EH (cell line): ENCODE measurements at places on chromosomes 11 and 22.

DNA sequence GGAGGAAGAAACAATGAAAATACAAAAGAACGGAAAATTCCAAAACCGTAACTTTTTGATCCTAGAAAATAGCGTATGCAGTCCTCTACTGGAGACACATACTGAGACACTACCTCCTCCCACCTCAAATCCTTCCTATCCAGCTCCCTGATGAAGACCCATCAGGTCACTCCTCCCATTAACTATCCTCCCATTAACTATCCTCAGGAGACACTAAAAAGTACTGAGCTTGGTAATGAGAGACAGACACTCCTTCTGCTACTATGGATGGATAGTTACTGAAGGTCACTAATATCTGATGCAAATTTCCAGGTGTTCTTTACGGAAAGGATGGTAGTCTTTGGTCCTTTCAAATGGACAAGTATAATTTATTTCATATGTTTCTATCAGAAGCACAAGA lies 237.5 kb upstream of the BLID start:
- no peak for DNase-seq

DNA sequence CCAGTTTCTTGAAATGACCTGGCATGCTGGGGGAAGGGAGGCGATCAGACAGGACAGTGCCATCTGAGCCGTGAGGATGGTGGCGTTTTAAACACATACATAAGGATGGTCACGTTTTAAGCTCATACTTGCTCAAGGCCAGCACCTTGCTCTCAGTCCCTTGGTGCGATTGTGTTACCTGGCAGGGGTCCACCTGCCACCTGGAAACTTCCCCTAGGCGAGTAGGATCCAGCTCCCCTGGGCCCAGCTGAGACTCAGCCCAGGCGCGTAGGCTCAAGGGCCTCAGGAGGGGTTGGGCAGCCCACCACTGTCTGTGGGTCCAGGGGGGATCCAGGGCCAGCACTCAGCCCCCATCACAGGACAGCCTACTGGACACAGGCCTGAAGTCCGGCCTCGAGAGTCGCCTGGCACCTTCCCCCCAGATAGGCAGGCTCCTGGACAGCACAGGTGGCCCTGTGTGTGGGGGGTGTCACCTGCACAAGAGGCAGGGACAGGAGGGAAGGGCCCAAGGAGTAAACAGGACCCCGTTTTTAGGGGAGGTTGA lies 185.8 kb downstream of the BRD1 start:
- no peak for DNase-seq

DNA sequence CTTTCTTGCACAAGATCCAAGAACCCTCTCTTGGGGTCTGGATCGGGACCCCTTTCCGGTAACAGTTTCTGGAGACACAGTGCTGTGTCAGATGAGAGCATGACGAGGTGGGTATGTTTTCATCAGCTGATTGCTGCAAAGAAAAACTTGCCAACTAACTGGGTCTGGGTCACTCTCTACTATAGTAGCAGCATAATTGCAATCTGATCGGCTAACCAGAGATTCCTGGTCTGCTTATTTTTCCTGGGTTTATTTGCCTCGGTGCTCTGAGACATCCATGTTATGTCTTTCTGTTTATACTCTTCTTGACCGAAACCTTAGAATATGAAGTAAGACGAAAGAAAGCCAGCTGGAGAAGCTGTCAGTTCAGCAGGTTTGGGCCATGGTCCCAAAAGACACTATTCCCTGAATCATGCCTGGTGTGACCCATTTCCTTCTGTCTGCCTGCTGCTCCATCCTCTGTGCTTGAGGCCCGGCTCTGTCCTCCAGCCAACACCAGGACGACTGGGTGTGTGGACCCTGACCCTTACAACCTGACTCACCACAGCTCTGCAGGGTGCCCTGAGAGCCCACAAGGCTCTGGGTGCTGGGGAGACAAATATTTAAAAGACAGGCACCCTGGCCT lies 24.1 kb upstream of the CLMP start:
- DNase-seq = peak; percentile 52

- DNase-seq = no peak
Observed at GRCh38 chr22:48155446-48155845, 1393.0 kb downstream of the TBC1D22A start.

GRCh38 chr11:107708792-107709191 lies 3.1 kb downstream of the SLN start:
- DNase-seq = no peak

DNA sequence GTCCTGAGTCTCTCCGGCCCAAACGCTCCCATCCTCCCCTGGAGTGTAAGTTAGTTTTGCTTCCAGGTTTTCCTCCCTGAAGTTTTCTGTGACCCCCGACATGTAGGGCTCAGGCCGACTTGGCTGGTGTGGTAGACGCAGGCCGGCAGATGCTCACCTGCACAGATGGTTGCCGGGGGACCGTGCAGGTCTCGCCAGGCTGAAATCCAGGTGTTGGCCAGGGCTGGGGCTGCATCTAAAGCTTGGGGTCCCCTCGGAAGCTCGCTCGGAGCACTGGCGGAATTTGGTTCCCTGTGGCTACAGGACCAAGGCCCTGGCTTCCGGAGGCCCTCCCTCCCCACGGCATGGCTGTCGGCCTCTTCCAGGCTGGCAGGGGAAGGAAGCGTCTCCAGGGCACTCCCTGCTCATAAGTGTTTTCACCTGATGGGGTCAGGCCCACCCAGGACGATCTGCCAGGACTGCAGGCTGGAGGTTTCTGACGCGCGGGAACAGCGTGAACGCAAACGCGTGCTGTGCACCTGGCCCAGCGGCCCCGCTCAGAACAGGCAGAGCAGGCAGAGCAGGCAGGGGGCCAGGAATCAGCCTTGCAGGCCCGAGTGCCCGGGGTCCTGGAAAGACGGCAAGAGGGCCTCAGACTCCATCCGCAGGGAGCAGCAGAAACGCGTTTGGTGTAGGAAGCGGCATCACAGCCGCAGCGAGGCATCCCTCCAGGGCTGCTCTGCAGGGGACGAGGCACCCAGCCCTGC lies 258.2 kb downstream of the BRD1 start:
- DNase-seq = no peak

- no peak for DNase-seq
Observed at GRCh38 chr11:58503361-58503856, 4.5 kb downstream of the OR5B21 start.

DNA sequence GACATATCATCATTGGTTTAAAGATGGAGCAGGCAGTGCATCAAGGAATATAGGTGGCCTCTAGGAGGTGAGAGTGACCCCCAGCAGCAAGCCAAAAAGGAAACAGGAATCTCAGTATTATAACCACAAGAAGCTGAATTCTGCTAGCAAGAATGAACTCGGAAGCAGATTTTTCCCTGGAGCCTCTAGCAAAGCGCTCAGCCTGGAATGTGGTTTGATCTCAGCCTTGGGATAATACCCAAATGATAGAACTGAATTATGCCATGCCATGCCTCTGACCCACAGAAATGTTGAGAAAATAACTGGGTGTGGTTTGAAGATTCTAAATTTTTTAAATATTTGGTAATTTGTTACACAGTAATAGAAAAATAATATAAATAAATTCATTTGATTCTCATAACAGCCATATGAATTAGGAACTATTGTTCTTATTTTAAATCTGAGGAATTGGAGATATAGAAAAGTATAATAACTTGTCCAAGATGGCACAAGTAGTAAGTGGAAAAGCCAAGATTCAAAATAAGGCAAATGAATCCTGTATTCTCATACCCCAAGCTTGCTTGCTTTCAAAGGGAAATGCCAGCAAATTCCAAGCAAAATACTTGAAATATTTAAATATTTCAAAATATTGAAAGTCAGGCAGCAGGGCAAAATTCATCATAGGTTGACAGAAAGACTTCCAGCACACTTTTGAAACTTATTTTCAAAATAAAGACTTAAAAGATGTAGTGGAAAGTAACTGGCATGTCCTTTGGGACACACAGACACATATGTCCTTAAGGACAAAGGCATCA lies 567.4 kb downstream of the KCNA4 start:
- DNase-seq = peak; percentile 1

DNA sequence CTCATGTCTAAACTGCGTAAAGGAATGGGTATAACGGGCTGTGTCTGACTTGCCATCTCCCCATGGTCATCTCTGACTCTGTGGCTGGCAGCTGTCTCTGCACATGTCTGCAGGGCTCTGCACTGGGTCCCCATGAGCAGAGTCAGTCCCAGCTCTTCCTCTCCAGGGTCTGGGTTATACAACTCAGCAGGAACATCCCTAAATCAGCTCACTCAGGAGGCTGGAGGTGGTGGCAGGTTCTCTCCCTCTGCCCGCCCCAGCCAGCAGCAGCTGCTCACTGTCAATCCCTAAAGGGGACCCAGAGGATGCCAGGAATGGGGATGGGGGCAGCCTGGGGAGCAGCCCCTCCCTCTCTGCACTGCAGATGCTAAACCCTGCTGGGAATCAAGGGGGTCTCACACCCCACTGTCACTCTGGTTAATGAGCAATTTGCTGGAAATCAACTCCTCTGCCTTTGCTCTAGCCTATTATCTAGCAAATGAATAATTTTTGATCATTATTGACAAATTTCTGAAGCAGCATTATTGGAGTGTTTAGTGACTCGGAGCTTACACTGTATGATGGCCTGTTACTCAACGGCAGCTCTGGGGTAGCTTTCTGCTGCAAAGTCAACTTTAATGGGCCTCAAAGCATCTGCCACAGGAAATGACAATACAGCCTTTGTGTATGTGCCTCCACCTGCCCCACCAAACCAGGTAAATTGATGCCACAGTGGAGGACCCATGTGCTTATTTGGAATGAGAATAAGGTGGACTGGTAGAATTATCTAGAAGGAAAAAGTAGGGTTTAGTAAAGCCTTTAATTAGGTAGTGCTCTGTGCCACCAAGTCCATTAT lies 55.7 kb upstream of the SHANK2 start:
- DNase-seq = no peak

- DNase-seq = no peak
Observed at GRCh38 chr11:13168271-13168670, 109.3 kb upstream of the BMAL1 start.

GRCh38 chr11:45982656-45983470 lies 60.4 kb downstream of the LARGE2 start:
- peak; percentile 83 for DNase-seq

- no peak for DNase-seq
Observed at GRCh38 chr22:41085842-41086241, 6.5 kb upstream of the EP300 start.

GRCh38 chr11:13313005-13313819 lies 35.6 kb downstream of the BMAL1 start:
- no peak for DNase-seq

DNA sequence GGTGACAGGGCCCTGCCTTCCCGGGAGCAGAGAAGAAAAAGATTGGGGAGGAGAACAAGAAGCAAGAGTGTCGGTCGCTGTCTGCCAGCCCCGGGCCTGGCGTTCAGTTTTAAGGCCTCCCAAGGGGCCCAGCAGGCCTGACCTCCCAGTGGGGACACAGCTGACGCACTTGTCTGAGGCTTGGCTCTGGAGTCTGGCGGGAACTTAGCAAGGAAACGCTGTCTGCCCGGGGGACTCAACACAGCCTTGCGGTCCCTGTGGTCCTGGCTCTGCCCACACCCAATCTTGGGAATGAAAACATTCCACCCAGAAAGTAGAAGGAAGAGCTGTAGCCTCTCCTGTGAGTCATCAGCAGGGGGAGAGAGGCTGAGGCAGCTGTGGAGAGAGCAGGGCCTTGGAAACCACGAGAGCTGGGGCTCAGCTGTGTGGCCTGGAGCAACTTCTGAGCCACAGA lies 54.4 kb downstream of the TRAF6 start:
- peak; percentile 100 for DNase-seq

DNA sequence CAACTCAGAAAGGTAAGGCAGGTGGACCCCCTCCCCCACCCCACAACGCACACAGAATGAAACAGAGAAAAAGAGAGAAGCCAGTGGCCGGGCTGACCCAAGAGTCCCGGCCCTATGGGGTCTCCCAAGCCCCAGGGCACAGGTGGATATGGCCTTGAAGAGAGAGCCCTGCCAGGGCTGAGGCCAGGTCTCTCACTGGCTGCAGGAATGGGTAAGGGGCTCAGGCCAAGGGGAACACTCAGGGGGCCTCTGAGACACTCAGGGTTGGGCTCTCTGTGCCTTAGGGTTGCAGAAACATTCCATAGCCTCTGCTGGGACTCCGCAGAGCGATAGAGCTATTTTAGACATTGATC lies 98.0 kb downstream of the PDE2A start:
- DNase-seq = no peak

GRCh38 chr11:99327066-99327465 lies 306.3 kb downstream of the CNTN5 start:
- no peak for DNase-seq

- DNase-seq = no peak
Observed at GRCh38 chr22:48581796-48582469, 1245.7 kb downstream of the BRD1 start.

DNA sequence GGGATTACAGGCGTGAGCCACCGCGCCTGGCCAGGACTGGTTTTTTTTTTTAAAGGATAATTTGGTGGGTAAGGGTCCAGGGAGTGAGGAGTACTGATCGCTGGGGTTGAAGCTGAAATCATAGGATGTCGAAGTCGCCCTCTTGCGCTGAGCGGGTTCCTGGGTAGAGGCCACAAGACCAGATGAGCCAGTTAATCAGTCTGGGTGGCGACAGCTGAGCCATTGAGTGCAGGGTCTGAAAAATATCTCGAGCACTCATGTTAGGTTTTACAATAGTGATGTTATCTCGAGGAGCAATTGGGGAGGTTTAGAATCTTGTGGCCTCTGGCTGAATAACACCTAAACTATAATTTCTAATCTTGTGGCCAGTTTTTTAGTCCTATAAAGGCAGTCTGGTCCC lies 7.8 kb downstream of the APOL5 start:
- no peak for DNase-seq

DNA sequence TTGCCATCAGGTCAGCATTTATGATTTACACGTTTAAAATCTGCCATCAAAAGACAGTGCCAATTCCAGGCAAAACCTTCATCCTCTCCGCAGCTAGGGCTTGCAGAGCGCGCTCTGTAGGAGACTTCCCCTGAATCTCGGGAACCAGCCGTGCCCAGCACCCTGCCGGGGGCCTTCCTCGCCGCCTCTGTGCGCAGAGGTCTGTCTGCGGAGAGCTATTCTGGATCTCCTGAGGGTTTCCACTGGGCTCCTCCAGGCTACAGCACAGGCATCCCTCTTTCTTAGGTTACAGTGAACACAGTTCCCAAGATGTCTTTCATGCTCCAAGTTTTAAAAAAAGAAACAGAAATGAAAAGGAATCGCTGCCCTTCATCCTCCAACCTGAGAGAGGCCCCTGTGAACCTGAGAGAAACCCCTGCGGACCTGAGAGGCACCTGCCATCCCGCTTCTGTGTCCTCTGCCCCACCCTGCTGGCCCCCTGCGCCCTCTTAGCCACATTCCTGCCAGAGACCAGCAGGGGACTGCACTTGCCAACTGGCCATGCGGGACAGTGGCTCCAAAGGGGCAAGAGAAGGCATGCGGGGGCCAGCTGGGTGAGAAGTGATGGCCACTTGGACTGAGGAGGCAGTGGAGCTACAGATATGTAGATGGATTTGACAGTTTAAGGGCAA lies 16.1 kb downstream of the TP53AIP1 start:
- DNase-seq = no peak

DNA sequence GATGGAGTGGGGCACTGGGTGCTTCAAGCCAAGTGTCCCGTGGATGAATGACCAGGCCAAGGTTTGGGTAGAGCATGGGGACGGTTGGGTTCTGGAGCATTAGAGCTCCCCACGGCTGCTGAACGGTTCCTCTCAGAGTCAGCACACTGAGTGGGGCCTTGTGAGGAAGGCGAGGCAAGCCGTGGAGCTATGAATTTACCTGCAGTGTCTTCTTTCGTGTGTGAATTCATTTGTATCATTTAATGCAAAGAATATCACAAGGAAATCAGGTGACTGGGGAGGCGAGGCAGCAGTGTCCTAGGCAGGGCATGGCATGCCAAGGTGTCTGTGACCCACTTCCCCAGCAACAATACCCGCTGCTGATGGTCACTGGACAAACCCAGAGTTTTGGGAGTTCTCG lies 343.5 kb upstream of the B3GAT1 start:
- DNase-seq = no peak

GRCh38 chr11:70730411-70730810 lies 332.1 kb downstream of the CTTN start:
- no peak for DNase-seq
